CD4-positive, alpha-beta memory T cell (primary cell): ENCODE measurements at places on chromosomes 12 and 14.
A peak's percentile ranks its signal among the peaks of the same experiment; 100 is the strongest.

- H3K4me3 ChIP-seq: no peak overlapping the region
- H3K27ac ChIP-seq: no peak overlapping the region
- H3K4me1 ChIP-seq: no peaks in the 10 kb centered on the region
- H3K36me3 ChIP-seq: no peaks in the 10 kb centered on the region
These were observed 219.7 kb downstream of the TMEM121 start for GRCh38 chr14:105746124-105746514.

GRCh38 chr14:26935733-26936132 is 337.9 kb upstream of the NOVA1 start:
- no peaks in the 10 kb centered on the region for H3K36me3 ChIP-seq
- H3K4me3 ChIP-seq: no peak overlapping the region
- no peaks in the 10 kb centered on the region for H3K4me1 ChIP-seq
- H3K27me3 ChIP-seq: no peaks in the 10 kb centered on the region

DNA sequence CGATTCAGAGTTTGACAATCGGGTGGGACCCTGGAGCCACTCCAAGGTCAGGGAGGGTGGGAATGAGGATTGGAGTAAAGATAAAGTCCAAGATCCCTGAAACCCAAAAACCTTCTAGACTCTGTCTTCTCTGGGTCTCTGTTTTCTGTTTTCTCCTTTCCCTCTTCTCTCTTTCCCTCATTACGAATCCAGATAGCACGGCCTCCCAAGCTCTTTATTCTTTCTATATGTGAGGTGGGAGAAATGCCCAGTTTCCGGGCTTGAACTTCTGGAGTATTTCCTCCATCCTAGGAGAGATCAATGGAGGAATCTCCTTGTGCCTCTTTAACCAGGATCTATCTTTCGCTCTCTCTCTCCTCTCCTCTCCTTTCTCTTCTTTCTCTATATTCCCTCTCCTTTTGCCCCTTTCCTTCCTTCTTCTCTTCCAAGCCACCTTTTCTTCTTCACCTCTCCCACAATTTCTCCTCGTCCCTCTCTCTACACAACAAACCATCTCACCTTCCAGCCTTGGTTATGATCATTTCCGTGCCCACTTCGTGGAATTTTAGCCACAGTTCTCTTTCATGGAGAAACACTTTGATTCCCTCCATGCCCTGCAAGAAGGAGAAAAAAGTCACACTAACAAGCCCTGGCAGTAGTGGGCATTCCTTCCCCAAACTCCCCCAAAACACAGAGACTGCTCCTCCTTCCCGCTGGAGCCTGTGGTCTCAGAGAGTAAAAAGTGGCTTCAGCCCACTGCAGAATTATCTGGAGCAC is 4.4 kb downstream of the TBX5 start:
- H3K4me3 ChIP-seq: no peak overlapping the region
- H3K27ac ChIP-seq: no peak overlapping the region
- peaks cover 50% of the 10 kb centered on the region for H3K27me3 ChIP-seq
- no peaks in the 10 kb centered on the region for H3K36me3 ChIP-seq
- no peak for DNase-seq
- H3K4me1 ChIP-seq: no peaks in the 10 kb centered on the region

- no peaks in the 10 kb centered on the region for H3K27me3 ChIP-seq
- H3K4me1 ChIP-seq: no peaks in the 10 kb centered on the region
- no peak overlapping the region for H3K4me3 ChIP-seq
- no peaks in the 10 kb centered on the region for H3K36me3 ChIP-seq
These were observed 226.6 kb upstream of the EGLN3 start for GRCh38 chr14:34177466-34177865.

DNA sequence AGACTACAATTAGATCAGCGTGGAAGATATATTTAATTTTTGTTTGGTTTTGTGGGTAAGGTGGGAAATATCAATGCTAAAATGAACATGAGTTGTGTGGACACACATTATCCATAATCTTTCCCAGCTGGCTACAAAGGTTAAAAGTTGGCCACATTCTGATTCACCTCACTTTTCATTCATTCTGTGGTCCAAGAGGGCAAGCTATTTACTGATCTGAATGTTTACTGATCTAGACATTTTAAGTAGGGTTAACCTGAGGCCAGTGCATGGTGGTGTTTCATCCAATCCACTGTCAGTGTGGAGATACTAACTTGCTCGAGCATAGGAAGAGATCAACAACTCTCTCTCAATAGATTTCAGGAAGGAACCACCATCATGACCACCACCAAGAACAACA is 71.6 kb downstream of the DCAF5 start:
- H3K4me1 ChIP-seq: no peaks in the 10 kb centered on the region
- no peak overlapping the region for H3K27ac ChIP-seq
- peaks cover 18% of the 10 kb centered on the region for H3K36me3 ChIP-seq
- DNase-seq: no peak
- no peaks in the 10 kb centered on the region for H3K27me3 ChIP-seq

DNA sequence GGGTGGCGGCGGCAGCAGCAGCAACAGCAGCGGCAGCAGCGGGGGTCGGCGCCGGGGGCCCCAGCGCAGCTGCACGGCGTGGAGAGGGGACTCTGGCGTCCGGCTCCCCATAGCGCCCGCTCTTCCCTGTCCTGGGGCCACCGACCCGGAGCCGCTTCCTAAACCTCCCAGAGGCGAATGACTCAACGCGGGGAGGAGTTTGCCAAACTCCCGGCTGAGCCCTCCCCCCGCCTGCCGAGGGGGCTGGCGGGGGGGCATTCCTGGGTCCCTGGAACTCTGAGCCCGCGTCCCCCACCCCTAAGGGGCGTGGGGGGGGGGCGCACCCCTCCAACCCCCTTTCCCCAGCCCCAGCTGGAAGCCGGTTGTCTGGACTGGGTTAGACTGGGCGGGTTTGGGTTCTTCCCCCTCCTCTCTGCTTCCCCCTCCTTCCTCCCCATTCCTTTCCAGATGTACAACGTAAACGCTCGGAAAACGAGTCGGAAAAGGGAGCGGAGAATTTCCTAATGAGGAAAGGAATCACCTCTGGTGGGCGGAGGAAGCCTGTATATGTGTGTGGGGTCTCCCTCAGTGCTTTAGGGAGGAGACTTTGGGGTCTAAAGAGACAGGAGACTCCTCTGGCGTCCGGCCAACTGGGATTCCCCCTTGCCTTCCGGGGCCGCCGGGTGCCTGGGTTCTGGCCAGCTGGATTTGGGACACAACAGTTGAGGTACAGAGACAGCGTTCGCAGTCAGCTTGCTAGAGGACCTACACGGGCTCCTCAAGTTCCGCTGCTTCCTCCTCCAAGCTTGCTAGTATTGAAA is at the start of gene ITGA5:
TSS of gene ITGA5 (minus strand) at position 179 of the 800 bp plus-strand sequence. CDS start at position 111, 68 bp downstream.
- peak; percentile 57 for DNase-seq
- H3K4me3 ChIP-seq: peak within 1 kb of the TSS; percentile 81
- H3K36me3 ChIP-seq: no peaks in the 10 kb centered on the region
- peaks cover 46% of the 10 kb centered on the region for H3K4me1 ChIP-seq

GRCh38 chr12:54033980-54034784 is 1.3 kb downstream of the HOXC5 start:
- H3K4me3 ChIP-seq: no peak overlapping the region
- H3K4me1 ChIP-seq: peaks cover 13% of the 10 kb centered on the region
- no peaks in the 10 kb centered on the region for H3K36me3 ChIP-seq
- no peak for DNase-seq

DNA sequence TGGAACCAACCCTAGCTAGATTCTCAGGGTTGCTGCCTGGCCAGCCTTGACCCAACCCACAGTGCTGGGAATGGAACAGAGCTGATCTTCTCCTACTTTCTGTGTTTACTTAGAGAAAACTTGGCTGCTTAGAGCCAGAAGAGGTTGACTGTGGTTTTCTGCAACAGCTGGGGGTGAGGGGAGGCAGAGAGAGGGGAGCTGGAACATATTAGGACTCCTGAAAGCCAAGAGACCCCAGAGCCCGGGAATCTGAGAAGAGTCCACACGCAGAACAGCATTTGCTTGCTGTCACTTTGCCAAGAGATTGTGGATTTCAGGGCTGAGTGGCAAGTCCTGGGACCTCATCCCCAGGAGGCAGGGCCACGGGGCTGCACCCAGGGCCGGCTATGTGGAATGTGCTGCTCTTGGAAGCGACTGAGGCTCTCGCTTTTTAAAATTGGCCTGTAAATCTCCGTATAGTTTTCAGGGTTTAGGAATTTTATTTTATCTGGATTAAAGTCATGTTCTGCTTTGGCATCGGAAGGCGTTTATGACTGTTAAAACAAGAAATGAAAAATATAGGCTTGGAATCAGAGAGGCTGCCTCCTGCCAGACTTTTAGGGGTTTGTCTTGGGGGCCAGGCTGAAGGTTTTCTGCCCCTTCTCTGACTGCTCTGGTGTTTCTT is 22.3 kb upstream of the MED13L start:
- no peaks in the 10 kb centered on the region for H3K27me3 ChIP-seq
- H3K4me1 ChIP-seq: no peaks in the 10 kb centered on the region
- no peaks in the 10 kb centered on the region for H3K36me3 ChIP-seq

DNA sequence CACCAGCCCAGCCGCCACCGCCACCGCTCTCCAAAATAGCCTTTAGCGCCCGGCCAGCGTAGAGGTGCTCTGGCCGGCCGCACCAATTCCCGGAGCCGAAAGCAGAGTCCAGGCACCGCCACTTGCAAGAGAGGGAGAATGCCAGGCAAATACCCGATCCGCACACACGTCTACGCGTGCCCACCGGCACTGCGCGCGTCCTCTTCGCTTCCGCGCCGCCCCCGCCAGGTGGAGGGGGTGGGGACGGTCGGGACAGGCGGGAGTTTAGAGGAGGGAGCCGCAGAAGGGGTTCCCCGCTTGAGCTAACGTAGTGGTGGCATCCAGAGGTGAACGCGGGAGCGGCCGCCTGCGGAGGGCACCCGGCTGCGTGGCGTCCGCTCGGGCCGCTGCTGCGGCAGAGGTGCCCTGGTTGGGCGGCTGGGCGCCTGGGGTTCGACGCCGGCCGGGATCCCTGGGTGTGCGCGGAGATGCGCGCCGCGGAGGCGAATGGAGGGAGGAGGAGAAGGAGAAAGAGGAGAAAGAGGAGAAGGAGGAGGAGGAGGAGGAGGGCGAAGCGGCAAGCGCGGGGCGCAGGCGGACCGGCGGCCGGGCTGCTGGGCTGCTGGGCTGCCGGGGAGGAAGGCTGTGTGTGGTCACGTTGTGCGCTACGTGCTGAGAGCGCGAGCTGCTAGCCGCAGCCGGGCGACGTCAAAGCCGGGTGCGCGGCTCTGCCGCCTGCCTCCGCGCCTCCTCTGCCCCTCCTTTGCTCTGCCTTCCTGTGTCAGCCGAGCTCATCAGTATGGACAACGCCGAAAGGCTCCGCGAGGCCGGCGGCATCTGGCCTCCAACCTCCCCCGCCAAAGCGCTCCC is at the start of gene MDGA2:
TSS of gene MDGA2 (minus strand) at position 140 of the 849 bp plus-strand sequence.
- H3K27ac ChIP-seq: no peak within 1 kb of the TSS
- no peak within 1 kb of the TSS for H3K4me3 ChIP-seq
- no peaks in the 10 kb centered on the region for H3K27me3 ChIP-seq
- H3K4me1 ChIP-seq: no peaks in the 10 kb centered on the region
- H3K36me3 ChIP-seq: no peaks in the 10 kb centered on the region

DNA sequence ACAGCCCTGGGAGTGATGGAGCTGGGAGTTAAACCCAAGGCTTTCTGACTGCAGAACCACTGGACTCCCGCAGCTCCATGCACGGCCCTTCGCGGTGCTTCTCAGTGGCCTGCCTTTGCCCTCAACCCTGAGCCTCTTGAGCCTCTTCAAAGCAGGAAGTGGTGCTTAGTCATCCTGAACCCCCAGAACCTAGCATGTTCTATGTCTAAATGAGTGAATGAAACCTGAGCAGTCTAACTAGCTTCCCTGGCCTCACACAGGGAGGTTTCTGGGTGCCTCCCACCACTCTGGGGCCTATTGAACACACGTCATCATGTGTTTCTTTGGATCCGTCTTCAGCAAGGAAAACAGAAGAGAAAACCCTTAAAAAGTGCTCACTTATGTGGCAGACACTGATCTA is 117.9 kb upstream of the SFSWAP start:
- no peaks in the 10 kb centered on the region for H3K36me3 ChIP-seq
- DNase-seq: no peak
- peaks cover 11% of the 10 kb centered on the region for H3K4me1 ChIP-seq

- H3K4me3 ChIP-seq: no peak overlapping the region
- H3K27ac ChIP-seq: no peak overlapping the region
- H3K4me1 ChIP-seq: no peaks in the 10 kb centered on the region
- DNase-seq: no peak
These were observed 932.3 kb downstream of the DIO2 start for GRCh38 chr14:79278798-79279644.

- DNase-seq: no peak
- H3K27me3 ChIP-seq: no peaks in the 10 kb centered on the region
- H3K4me1 ChIP-seq: peaks cover 14% of the 10 kb centered on the region
- H3K36me3 ChIP-seq: no peaks in the 10 kb centered on the region
- no peak overlapping the region for H3K4me3 ChIP-seq
- H3K27ac ChIP-seq: no peak overlapping the region
These were observed 9.8 kb downstream of the CHPT1 start for GRCh38 chr12:101707131-101707782.

DNA sequence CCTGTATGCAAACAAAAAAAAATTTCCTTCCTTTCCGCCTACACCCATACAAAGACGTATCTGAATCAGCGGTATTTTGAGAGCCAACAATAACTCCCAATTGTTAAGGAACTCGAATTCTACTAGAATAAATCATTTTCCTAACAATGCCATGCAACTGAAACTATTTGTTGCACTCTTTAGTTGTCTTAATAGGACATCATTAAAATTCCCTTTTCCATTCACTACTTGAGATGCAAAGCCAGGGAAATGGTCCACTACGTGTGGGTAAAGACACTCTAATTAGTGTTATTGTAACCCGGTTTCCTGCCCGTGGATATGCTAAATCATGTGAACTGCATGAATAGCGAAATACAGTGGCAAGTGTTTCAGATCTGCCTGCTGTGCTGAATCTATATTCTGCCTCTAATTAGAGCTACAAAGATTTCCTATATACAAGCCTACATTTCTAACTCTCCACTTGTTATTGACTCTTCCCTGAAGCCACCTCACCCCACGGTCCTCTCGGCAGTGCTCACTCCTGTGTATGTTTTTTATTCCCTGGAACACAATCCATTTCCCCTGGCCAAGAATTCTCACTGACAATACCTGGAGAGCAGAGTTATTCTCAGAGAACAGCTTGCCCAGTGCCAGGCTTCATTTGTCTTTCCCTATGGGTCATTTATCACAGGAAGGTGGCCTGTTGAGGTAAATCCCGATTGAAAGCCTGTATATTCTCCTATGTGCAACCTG is 168.3 kb downstream of the PAWR start:
- H3K27ac ChIP-seq: no peak overlapping the region
- no peaks in the 10 kb centered on the region for H3K27me3 ChIP-seq

DNA sequence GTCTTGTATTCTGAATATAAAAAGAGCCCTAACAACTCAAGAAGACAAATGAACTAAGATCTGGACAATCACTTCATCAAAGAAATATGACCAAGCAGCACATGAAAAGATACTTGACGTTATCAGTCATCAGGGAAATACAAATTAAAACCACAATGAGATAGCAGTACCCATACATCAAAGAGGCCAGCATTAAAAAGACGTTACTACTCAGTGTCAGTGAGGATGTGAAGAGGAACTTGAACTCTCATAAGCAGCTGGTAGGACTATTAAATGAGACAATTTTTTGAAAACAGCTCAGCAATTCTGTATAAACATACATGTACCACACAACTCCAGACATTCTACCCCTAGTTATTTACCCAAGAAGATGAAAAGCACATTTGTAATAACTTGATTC is 55.9 kb downstream of the FERMT2 start:
- H3K27ac ChIP-seq: no peak overlapping the region
- DNase-seq: no peak
- H3K36me3 ChIP-seq: no peaks in the 10 kb centered on the region
